Esophagus muscularis mucosa (tissue), 4 donors: ENCODE measurements at places on chromosomes 11 and 22. TPM values are rescaled to one million over a fixed set of nuclear protein-coding genes. Genes with fewer than 3 reads are reported as not detected.

DNA sequence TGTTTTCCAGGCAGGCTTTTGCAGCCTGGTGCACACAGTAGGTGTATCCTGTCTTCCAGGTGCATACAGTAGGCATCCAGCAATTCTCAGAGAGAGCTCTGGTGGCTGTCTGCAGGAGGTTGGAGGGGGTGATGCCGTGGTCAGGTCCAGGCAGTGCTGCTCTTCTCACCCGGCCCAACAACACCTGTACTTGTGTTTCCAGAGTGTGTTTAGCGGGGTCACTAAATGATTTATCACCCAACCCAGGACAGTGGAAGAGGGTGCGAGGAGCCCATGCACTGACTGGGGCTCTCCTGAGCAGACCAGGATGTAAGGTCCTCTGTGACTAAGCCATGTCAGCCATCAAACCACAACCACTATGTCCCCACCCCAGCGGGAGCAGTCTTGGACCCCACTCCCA lies 18.6 kb upstream of the FGF3 start:
- H3K4me3 ChIP-seq: no peak overlapping the region
- no peak overlapping the region for H3K27ac ChIP-seq
- no peaks in the 10 kb centered on the region for H3K27me3 ChIP-seq
- DNase-seq: no peak

GRCh38 chr11:128482512-128483191 lies 104.7 kb downstream of the ETS1 start:
- peak overlapping the region; percentile 6 for H3K4me3 ChIP-seq
- DNase-seq: no peak
- H3K36me3 ChIP-seq: peaks cover 28% of the 10 kb centered on the region

PLAAT2 gene
- not detected for total RNA-seq

DNA sequence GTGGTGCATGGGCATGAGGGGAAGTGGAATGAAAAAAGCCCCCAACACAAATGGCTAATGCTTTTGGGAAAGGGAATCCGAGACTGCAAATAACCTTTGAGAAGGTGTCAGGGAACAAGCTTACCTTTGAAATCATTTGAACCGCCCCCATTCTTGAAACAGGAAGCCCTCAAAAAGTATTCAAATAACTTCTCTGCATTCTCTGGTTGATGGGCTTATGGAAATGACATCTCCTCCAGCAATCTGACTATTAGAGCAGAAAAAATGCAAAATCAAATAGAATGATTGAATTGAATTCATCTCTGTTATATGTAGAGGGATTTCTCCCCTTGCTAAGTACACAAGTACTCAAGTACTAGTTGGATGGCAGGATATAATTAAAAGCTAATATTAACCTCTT lies 409.9 kb downstream of the TMEM135 start:
- H3K4me3 ChIP-seq: no peak overlapping the region
- no peak overlapping the region for H3K27ac ChIP-seq
- no peaks in the 10 kb centered on the region for H3K27me3 ChIP-seq
- DNase-seq: no peak
- no peaks in the 10 kb centered on the region for H3K36me3 ChIP-seq

DNA sequence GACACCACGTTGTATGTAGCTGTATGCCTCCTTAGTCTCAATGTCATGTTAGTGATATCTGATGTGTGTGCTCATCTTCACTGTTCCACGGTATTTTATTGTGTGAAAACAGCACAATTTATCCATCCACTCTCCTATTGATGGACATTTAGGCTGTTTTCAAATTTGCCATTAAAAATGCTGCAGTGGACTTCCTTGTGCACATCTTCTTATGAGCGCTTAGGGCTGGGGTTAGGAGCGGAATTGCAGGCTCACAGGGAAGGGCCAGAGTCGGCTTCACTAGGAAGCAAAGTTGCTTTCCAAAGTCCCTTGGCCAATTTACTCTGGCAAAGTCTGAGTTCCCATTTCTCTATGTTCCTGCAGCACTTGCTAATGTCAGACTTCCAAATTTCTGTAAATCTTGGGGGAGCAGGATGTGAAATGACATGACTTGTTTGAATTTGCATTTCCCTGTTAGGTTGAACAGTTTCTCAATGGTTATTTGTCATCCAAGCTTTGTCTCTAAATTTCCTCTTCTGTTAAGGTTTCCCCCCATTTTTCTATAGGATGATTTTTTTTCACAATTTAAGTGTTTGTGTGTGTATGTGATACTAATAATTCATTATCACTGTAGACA lies 75.4 kb downstream of the MYEOV start:
- no peak overlapping the region for H3K27ac ChIP-seq
- H3K36me3 ChIP-seq: no peaks in the 10 kb centered on the region
- no peaks in the 10 kb centered on the region for H3K4me1 ChIP-seq
- DNase-seq: no peak

DNA sequence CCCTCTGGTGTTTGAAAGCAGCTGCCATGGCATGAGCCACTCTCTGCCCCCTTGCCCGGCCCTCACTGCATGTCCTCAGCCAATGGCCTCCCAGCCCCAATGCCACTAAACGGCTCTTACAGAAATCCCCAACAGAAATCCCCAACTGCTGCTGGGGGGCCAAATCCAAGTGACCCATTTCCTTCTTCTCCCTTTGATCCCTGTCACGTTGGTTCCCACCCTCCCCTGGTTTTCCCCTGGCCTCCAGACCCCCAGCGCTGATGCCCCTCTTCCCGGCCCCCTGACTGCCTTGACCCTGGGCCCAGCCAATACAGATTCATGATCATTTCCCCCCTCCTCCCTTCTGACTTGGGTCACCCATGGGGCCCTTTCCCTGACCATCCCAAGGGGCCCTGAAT lies 30.9 kb downstream of the IGLL1 start:
- H3K4me1 ChIP-seq: no peaks in the 10 kb centered on the region
- H3K27ac ChIP-seq: no peak overlapping the region
- DNase-seq: no peak
- H3K27me3 ChIP-seq: no peaks in the 10 kb centered on the region

- no peak for DNase-seq
- H3K4me3 ChIP-seq: no peak overlapping the region
- no peaks in the 10 kb centered on the region for H3K27me3 ChIP-seq
- no peak overlapping the region for H3K27ac ChIP-seq
- peaks cover 73% of the 10 kb centered on the region for H3K36me3 ChIP-seq
These were observed 10.5 kb downstream of the RBM14 start for GRCh38 chr11:66626926-66627325.

EHF gene
- total RNA-seq: 0.42 TPM

SLC25A18 gene
- total RNA-seq: 1.5 TPM

DNA sequence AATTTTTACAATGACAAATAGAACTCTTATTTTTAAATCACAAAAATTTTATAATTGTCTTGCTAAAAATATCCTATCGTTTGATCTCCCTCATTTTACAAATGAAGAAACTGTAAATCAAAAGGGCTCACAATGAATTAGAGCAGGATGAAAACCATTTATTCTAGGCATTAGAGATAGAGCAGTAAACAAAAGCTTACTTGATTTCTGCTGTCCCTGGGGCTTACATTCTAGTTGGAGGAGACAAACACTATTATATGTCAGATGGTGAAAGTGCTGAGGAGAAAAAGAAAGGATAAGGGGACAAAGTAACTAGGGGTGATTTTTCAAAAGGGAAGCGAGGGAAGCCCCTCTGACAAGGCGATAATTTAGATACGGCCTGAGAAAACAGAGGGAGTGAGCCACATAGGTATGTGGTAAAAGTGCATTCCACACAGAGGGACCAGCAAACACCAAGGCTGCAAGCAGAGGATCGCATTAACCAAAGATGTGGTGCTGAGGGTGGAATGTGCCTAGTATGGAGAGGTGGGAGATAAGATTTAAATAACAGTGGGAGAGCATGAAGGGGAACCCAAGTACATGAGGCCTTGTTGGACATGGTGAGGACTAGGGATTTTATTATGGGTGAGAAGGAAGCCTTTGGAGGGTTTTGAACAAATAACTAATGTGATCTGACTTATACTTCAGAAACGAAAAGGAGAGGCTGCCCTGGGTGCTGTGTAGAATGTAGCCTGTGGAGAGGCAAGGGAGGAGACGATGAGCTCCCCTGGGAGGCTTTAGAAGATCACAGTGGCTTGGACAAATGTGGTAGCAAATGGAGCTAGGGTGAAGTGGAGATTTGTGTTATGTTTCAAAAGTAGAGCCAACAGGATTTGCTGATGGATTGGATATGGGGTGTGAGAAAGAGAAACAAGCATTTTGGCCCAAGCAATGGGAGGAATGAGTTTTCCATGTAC lies 62.1 kb downstream of the PDHX start:
- H3K36me3 ChIP-seq: peaks cover 15% of the 10 kb centered on the region
- no peak for DNase-seq
- no peaks in the 10 kb centered on the region for H3K27me3 ChIP-seq
- no peak overlapping the region for H3K27ac ChIP-seq
- no peak overlapping the region for H3K4me3 ChIP-seq

ZC3H7B gene
- total RNA-seq: 39.9 TPM

- peaks cover 19% of the 10 kb centered on the region for H3K4me1 ChIP-seq
- H3K27me3 ChIP-seq: no peaks in the 10 kb centered on the region
- H3K4me3 ChIP-seq: no peak overlapping the region
- H3K36me3 ChIP-seq: no peaks in the 10 kb centered on the region
- H3K27ac ChIP-seq: no peak overlapping the region
- DNase-seq: no peak
These were observed 2.5 kb upstream of the CENPM start for GRCh38 chr22:41949297-41949965.

DNA sequence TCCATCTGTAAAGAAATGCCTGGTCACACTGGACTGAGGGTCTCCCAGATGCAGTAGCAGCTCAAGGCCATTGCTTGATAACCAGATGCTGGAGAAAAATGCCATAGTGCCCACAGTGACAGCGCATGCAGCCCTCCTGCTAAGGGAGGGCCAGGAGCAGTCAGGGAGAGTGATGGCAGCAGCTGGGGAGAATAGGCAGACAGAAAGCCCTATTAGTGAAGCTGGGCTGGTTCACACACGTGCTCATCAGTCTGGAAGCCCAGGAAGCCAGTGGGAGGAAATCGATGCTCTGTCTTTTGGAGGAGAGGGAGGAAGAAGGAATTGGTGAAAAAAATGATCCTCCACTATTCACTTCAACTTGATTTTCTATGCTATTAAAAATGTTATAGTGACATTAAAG lies 82.9 kb downstream of the OSBP2 start:
- H3K36me3 ChIP-seq: no peaks in the 10 kb centered on the region
- no peaks in the 10 kb centered on the region for H3K4me1 ChIP-seq
- no peak overlapping the region for H3K4me3 ChIP-seq
- no peaks in the 10 kb centered on the region for H3K27me3 ChIP-seq
- no peak for DNase-seq

DGCR6 gene
- 5.5 TPM for total RNA-seq

APOBEC3B gene
- not detected for total RNA-seq

GRCh38 chr11:44409558-44410236 lies 99.8 kb upstream of the ALX4 start:
- H3K4me1 ChIP-seq: no peaks in the 10 kb centered on the region
- DNase-seq: no peak
- H3K27me3 ChIP-seq: peaks cover 26% of the 10 kb centered on the region
- no peaks in the 10 kb centered on the region for H3K36me3 ChIP-seq
- H3K4me3 ChIP-seq: no peak overlapping the region

- H3K27ac ChIP-seq: no peak overlapping the region
- peaks cover 17% of the 10 kb centered on the region for H3K4me1 ChIP-seq
- no peaks in the 10 kb centered on the region for H3K36me3 ChIP-seq
- no peak overlapping the region for H3K4me3 ChIP-seq
These were observed 4.3 kb upstream of the PSMC3 start for GRCh38 chr11:47430524-47430923.

SREBF2 gene
- 97.7 TPM for total RNA-seq
